ENCODE measurements at places on chromosomes 6 and 20. TPM values are rescaled to one million over a fixed set of nuclear protein-coding genes. Genes with fewer than 3 reads are reported as not detected.
A peak's percentile ranks its signal among the peaks of the same experiment; 100 is the strongest.

DNA sequence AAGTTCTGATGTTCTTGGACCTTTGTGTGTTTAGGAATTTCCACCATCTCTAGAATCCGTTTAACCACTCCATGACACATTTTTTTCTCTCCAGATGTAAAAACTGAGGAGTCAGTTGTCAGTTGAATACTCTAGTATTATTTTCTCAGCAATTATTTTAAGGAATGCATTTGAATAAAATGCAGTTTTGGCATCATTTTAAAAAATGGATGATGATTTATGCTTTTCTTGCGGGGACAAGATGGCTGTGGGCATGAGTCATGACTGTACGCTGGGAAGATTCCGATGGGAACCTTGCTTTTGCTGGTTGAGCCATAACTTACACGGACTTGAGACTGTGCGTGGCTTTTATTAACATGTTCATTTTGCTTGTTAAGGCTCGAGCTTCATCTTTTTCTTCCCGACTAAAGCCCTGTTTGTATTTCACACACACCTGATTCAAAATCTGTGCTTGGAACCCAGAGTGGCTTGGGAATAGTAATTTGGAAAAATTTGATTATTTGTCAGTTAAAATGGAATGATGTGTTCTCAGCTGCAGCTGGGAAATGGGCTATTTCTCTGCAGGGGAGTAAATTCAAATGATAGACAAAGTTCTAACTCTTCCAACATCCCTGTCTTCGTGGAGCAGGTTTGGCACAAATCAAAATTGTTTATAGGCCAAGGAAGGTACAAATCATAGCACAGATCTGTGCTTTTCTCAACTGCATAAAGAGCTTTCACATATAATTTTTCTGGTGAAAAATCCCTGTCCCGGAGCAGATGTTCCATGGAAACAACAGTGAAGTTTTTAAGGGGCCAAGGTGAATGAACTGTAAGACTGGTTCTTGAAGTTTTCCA, 470.5 kb upstream of the JAG1 start:
- H3K27ac ChIP-seq, result no peak overlapping the region
- H3K4me1 ChIP-seq, result no peaks in the 10 kb centered on the region
- DNase-seq, result no peak
- H3K4me3 ChIP-seq, result no peak overlapping the region

DNA sequence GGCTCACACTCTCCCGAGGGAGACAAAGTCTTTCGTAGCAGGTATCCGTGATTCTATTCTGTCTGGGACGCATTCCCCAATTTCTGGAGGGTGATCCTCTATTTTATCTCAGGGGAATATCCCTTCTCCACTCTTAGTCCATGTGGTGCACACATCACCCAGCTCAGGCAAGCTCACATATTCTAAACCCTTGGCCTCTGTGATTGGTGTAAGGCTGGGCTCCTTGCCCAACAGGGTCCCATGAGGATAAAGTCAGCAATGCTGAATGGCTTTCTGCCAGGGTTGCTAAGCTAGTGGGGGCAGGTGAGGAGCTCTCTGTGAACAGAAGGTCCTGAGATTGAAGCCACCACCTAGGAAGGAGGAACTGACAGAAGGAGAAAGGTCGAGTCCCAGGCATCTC, 137.2 kb downstream of the CDH26 start:
- H3K4me3 ChIP-seq, result no peak overlapping the region
- no peaks in the 10 kb centered on the region for H3K27me3 ChIP-seq
- DNase-seq, result no peak

DNA sequence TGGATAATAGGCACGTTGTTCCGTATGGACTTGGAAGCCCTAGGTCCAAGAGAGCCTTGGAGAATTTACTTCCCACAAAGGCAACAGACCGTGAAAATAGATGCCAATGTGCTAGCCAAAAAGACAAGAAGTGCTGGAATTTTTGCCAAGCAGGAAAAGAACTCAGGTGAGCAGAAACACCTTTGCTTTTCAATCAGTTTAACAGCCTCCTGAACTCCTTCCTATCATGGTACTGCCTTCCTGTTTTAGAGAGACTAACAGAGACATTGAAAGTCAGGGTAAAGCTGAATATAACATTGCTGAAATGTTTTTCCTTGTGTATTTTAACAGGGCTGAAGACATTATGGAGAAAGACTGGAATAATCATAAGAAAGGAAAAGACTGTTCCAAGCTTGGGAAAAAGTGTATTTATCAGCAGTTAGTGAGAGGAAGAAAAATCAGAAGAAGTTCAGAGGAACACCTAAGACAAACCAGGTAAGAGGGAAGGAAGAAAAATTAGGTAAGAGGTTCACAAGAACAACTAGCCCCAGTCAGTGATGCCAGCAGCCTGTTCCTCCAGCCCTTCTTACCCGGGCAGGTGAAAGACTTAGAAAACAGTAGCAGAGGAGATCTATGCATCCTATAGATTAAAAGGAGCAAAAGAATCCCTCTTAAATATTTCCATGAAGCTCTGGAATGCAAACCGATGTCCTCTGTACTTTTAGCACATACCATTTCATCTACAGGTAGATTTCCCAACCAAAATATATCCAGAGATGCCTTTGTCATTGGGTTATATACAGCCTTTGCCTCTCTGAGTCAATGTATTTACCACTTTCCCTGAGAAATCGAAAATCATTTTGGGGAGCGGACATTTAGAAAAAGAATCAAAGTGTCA, 4.0 kb downstream of the EDN1 start:
- H3K36me3 ChIP-seq, result no peaks in the 10 kb centered on the region
- no peak for DNase-seq
- peaks cover 3% of the 10 kb centered on the region for H3K4me1 ChIP-seq
- no peak overlapping the region for H3K27ac ChIP-seq

GRCh38 chr6:6925391-6926164, 182.2 kb upstream of the RREB1 start:
- no peak for DNase-seq
- H3K27ac ChIP-seq, result no peak overlapping the region
- no peaks in the 10 kb centered on the region for H3K27me3 ChIP-seq
- no peak overlapping the region for H3K4me3 ChIP-seq

SLC22A23 gene
- 2.5 TPM for polyA plus RNA-seq

- peaks cover 19% of the 10 kb centered on the region for H3K4me1 ChIP-seq
- DNase-seq, result no peak
- no peaks in the 10 kb centered on the region for H3K27me3 ChIP-seq
- H3K36me3 ChIP-seq, result no peaks in the 10 kb centered on the region
- no peak overlapping the region for H3K27ac ChIP-seq
- no peak overlapping the region for H3K4me3 ChIP-seq
Observed at GRCh38 chr20:62040381-62040922, 25.2 kb downstream of the TAF4 start.

DNA sequence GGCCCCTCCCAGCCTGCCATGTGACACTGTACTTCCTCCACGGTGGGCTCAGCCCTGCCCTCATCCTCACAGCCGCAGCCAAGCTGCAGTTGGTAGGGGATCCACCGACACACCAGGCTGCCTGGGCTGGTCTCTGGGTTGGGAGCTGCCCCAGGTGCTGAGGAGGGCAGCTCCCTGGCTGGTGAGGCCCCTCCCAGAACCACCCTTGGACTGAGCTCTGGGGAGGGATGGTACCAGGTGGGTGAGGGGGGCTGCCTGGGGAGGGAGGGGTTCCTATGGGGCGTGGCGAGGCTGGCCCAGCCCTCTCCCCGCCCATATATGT, 185 bp upstream of the TNFRSF6B start:
- H3K4me3 ChIP-seq, result no peak overlapping the region
- H3K4me1 ChIP-seq, result peaks cover 38% of the 10 kb centered on the region
- no peak for DNase-seq
- H3K27me3 ChIP-seq, result no peaks in the 10 kb centered on the region
- H3K27ac ChIP-seq, result peak overlapping the region; percentile 35
